GM04504 (cell line): ENCODE measurements at places on chromosomes 7 and 10.

DNA sequence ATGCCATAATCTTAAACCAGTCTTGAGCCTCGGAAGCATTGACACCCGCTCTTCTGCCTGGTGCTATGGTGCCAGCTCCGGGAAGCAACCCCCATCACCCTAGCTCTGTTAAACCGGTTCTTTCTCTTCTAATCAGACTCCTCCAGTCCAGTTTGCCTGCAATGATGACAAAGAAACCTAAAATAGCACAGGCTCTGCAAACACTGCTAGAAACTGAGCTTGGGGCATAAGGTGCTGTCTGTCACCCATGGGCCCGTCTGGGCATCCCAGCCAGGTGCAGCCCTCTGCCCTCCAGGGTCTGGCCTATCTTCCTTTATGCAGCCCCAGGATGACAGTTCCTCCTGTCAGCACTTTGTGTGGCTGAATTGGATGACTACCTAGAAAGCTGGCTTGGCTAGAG lies 14.2 kb upstream of the CAMK2G start:
- DNase-seq: no peak

DNA sequence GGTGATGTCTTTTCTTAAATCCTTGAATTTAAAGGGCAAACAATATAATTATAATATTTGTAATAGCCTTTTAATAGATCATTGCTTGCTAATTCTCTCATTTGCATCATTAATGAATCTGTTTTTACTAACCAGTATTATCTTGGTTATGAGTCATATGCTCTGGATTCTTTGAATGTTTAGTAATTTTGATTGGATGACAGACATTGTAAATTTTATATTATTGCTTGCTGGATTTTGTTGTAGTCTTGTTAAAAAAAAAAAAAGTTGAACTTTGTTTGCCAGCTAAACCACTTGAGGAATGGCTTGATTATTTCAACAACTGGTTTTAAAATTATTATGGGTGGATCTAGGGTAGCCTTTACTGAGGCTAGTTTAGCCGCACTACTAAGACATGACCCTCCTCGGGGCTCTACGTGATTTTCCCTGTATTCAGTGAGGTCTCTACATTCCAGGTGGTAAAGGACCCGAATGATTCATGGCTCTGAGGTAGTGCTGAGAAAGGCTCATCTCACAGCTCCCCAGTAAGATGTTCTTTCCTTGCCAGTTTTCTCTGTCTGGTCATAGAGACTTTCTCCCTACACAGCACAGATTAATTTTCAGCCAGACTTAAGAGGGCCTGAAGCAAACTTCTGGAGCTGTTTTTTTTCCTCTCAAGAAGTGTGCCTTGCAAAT lies 8.5 kb downstream of the C10orf90 start:
- DNase-seq: peak; percentile 81

DNA sequence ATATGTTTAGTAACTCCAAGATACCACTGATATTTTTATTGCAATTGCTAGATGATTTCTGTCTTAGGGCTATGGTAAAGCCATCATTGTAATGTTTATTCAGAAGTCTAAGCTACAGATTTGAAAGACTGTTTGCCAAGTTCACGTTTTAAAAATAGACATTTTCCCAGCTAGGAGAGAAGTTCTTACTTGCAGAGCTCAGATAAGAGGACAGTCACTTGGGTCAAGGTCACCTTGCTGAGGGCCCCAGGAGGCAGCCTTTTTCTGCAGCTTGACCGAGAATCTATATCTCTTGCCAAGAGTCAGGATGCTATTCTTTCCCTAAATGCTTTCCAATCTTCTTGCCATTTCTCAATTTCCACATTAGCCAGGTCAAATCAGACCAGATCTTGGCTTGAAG lies 1011.2 kb downstream of the KCNMA1 start:
- no peak for DNase-seq

- DNase-seq: no peak
Observed at GRCh38 chr10:79393924-79394610, 46.8 kb downstream of the PPIF start.

DNA sequence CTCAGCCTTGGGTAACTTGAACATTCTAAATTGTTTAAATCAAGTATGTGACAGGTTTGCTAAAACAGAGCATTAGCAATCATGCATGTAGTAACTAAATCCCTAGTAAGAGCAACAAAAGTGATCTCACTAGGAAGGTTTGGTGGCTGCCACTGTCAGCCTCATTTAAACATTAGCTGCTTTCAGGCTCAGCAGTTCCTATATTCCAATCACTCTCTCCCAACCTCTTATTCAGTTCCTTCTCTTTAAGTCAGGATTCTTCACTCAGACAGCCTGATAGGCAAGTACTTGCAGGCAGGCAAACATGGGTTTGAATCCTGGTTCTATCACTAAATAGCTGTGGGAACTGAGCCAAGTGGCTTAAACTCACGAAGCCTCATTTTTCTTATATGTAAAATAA lies 3.6 kb downstream of the CREB3L2 start:
- no peak for DNase-seq

DNA sequence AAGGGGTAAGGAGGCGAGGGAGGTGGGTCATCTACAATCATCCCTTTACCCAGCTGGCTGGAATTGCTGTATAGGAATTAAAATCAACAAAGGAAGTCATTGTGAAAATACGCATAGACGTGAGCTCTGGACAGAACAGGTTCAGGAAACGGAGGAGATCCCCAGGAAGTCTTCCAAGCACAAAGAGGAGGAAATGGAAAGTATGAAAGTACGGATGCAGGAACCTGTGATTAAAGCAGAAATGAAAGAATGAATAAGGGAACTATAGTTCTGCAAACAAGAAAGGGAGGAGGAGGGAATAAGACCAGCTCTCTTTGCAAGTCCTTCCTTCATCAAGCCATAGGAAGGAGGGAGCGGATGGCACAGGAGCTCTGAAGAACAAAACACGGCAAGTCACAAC lies 61.8 kb downstream of the PYROXD2 start:
- no peak for DNase-seq

- DNase-seq: no peak
Observed at GRCh38 chr10:123165445-123166072, 11.4 kb downstream of the BUB3 start.

DNA sequence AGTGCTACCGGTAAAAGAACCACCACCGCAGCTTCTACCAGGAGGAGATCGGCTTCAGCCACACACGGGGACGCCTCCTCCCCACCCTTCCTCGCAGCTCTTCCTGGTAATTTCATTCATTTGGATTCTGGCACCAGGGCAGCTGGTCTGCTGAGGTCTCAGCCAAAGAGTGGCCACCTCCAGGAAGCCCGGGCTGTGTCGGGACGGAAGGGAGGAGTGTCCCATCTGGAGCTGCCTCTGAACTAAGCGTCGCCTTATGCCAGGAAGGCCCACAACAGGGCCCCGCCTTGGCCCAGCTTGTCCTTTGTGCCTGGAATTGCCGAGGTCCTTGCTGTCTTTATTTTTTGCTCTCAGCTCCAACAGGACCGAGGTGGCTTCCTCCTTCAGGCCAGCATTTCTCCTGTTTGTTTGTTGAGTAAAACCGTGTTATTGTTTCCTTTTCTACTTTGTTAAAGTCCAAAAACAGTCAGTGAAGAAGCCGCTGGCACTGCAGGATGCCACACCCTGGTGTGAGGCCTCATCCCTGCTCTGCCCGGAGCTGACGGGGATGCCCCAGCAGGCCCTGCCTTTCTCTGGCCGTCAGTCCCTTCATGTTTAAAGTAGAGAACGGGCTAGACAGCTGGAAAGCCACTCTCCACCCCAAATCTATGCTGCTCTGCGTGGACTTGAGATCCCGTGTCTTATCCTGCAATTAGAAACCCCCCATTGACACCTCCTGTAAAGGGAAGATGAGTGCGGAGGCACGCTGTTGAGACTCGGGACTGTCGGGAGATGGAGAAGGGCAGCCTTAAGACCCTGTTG lies 24.5 kb upstream of the TTYH3 start:
- DNase-seq: no peak

DNA sequence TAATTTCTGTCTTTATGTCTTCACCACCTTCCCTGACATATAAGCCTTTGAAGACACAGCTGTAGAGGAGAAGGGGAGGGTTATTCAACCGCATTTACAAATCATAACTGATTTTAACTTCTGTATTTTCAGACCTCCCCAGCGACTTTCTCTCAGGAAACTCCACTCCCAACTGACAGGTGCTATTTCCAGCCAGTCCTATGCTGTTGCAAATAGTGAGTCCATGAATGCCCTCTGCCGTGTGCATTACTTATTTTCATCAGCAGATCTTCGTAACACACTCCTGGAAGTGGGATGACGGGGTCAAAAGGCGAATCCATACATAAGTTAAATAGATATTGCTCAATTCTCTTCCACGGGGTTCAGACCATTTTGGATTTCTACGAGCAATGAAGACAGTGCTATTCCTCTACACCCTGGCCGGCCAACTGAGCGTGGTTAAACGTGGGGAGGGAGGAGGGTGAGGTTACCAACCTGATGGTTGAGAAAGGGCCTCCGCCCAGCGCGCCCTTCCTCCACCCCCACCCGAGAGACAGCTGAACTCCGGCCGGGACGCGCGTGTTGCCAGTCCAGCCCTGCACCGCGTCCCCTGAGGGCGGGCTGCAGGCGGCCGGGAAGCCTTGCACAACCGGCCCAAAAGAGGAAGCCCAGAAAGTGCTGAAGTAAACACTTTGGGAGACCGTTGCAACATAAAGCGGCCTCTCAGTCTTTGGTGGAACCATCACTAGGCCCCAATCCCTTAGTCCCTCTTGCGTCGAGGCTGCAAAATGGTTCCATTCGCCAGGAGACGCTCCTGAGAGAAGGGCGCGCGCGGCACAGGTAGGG lies at the start of gene APBB1IP:
Gene APBB1IP (plus strand): TSS at position 705 of the 825 bp plus-strand sequence. CDS start 53,986 bp downstream, outside the sequence.
- no peak for DNase-seq

DNA sequence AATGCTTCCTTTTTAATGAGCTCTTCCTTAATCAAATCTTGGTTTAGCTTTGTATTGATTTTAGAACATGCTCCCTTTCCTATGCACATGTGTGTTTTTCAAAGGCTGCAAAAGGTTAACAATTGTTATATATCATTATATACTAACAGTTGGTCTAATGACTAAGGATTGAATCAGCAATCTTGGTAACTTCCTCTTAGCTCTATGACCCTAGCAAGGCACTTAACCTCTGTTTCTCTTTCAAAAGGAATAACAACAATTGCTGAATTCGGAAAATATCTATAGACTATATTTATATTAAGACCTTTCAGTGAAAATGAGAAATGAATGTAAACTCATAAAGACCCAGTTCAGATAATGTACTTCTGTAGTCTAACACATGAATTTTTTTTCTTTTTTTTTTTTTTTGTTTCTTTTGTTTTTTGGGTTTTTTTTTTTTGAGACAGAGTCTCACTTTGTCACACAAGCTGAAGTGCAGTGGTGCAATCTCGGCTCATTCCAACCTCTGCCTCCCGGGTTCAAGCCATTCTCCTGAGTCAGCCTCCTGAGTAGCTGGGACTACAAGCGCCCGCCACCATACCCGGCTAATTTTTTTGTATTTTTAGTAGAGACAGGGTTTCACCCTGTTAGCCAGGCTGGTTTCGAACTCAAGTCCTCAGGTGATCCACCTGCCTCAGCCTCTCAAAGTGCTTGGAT lies 48.8 kb downstream of the HOXA1 start:
- no peak for DNase-seq

GRCh38 chr7:127107601-127108007 lies 145.1 kb downstream of the GRM8 start:
- DNase-seq: peak; percentile 10

DNA sequence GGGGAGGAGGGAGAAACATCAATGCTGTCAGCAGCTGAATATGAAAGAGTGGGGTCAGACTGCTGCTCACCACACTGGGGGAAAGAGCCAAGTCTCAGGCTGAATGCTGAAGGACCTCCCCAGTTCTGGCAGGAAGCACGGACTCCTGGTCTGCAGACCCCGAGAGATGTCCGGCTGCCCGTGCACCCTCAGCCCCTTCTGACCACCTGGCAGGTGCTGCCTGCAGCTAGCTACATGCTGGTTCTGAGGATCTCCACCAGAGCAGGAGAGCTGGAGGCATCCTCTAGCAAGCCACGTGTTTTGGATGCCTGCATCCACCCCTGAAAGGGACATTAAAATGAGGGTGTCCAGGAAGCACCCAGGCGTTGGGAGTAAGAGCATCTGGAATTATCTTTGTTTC lies 74.2 kb downstream of the HTR5A start:
- no peak for DNase-seq

- no peak for DNase-seq
Observed at GRCh38 chr10:19576576-19576975, 239.7 kb upstream of the PLXDC2 start.

GRCh38 chr7:83691095-83691494 lies 42.2 kb upstream of the SEMA3E start:
- no peak for DNase-seq

GRCh38 chr7:44411306-44411705 lies 79.2 kb downstream of the NUDCD3 start:
- no peak for DNase-seq

DNA sequence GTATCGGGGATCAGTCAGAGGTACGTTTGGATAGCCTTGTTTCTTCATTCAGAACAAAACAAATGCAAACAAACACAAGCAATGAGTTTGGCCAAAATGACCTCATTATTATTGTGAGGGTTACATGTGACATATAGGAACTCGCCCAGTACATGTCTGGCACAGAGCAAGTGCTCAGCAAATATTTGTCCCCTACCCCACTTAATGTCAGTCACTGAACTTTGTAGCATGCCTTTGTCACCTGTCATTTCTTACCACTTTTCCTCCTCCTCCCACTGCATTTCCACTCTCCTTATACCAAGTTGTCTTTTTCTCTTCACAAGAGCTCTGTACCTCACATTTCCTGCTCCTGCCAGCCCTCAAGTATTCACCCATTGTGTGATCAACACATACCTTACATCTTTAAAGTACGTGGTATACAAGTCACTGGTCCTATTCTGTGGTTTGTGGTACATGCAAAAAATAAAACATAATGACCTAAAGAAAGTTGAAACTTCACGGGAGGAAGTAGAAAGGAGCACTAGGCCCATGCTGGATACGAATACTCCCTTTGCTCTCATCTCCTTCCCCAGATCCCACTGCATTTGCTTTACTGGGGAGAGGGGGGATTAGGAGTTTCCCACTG lies 236.0 kb downstream of the INHBA start:
- DNase-seq: no peak

DNA sequence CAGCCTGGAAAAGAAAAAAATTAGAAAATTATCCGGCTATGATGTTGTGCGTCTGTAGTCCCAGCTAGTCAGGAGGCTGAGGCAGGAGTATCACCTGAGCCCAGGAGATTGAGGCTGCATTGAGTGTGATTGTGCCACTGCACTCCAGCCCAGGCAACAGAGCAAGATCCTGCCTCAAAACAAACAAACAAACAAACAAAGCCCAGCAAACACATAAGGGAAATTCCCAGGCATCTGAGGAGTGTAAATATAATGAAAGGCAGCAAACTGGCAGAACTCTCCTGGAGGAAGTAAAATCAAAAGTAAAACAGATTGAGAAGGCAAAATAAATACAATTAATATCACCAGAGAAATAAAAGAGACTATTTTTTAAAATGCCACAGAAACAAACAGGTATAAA lies 84.5 kb upstream of the ITGB1 start:
- no peak for DNase-seq

- no peak for DNase-seq
Observed at GRCh38 chr7:139827042-139827441, 2.0 kb upstream of the TBXAS1 start.

GRCh38 chr10:32929634-32930033 lies 28.4 kb downstream of the ITGB1 start:
- DNase-seq: no peak

GRCh38 chr10:129593953-129594352 lies 126.9 kb downstream of the MGMT start:
- DNase-seq: no peak
